Endothelial cell (in vitro differentiated cells): ENCODE measurements at places on chromosomes 12 and 14. TPM values are rescaled to one million over a fixed set of nuclear protein-coding genes. Genes with fewer than 3 reads are reported as not detected.

DNA sequence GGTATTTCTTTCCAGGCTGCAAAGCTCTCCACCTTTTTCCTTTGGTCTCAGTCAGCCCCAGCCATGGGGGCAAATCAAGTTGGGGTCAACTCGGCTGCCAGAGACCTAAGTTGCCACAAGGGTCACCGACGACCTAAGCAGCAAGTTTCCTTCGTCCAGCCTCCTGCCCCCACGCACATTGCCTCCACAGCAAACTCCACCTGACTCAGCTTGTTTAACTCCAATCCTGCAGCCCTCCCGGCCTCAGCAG lies 767 bp upstream of the KCNMB4 start:
- H3K4me3 ChIP-seq: peak overlapping the region; percentile 90
- DNase-seq: no peak
- peak overlapping the region; percentile 25 for H3K27ac ChIP-seq
- peaks cover 9% of the 10 kb centered on the region for H3K27me3 ChIP-seq

- H3K4me3 ChIP-seq: no peak overlapping the region
- DNase-seq: no peak
- no peaks in the 10 kb centered on the region for H3K36me3 ChIP-seq
- no peak overlapping the region for H3K27ac ChIP-seq
Observed at GRCh38 chr14:51081209-51081608, 13.7 kb downstream of the TRIM9 start.

GRCh38 chr12:96352161-96352835 lies 47.9 kb downstream of the CDK17 start:
- H3K4me3 ChIP-seq: no peak overlapping the region
- no peaks in the 10 kb centered on the region for H3K27me3 ChIP-seq
- H3K27ac ChIP-seq: peak overlapping the region; percentile 34
- peaks cover 60% of the 10 kb centered on the region for H3K4me1 ChIP-seq
- peaks cover 3% of the 10 kb centered on the region for H3K36me3 ChIP-seq
- no peak for DNase-seq

RAD52 gene
- total RNA-seq: 20.3 TPM

RNF41 gene
- 55.5 TPM for total RNA-seq
